ENCODE measurements at places on chromosomes 12 and 14. TPM values are rescaled to one million over a fixed set of nuclear protein-coding genes. Genes with fewer than 3 reads are reported as not detected.

EPYC gene
- not detected for total RNA-seq

NANOG gene
- total RNA-seq, result not detected

RPL10L gene
- not detected for total RNA-seq

KCNH3 gene
- total RNA-seq, result under 0.01 TPM

DDIT3 gene
- total RNA-seq, result 85.4 TPM

NDUFB1 gene
- 209 TPM for total RNA-seq

SPRYD4 gene
- 1.5 TPM for total RNA-seq

CTSG gene
- total RNA-seq, result not detected

AGAP2 gene
- total RNA-seq, result 0.28 TPM

ZBTB1 gene
- total RNA-seq, result 40.8 TPM

TAS2R9 gene
- not detected for total RNA-seq

SEL1L gene
- total RNA-seq, result 209 TPM

AICDA gene
- total RNA-seq, result not detected

SCNN1A gene
- 1.4 TPM for total RNA-seq

IL22 gene
- not detected for total RNA-seq

TAS2R20 gene
- 1.2 TPM for total RNA-seq

TDRD9 gene
- total RNA-seq, result 2.5 TPM

GPD1 gene
- under 0.01 TPM for total RNA-seq

LIN7A gene
- 36.6 TPM for total RNA-seq

TMTC2 gene
- 6.7 TPM for total RNA-seq

KLRG1 gene
- 0.38 TPM for total RNA-seq

GPR65 gene
- total RNA-seq, result 0.28 TPM

RASAL1 gene
- not detected for total RNA-seq

RTL1 gene
- total RNA-seq, result not detected

ACSM4 gene
- total RNA-seq, result not detected

KLRB1 gene
- total RNA-seq, result not detected

PLD4 gene
- not detected for total RNA-seq

RNASE1 gene
- total RNA-seq, result 0.96 TPM

CYP27B1 gene
- 0.19 TPM for total RNA-seq

OR4E2 gene
- not detected for total RNA-seq

ETFRF1 gene
- 13.2 TPM for total RNA-seq

ANP32D gene
- not detected for total RNA-seq

ASCL1 gene
- not detected for total RNA-seq

MCRS1 gene
- 61.3 TPM for total RNA-seq

SIX6 gene
- not detected for total RNA-seq

OLR1 gene
- total RNA-seq, result 1.2 TPM

RFX4 gene
- not detected for total RNA-seq

ARHGEF40 gene
- total RNA-seq, result 30.3 TPM

P2RX7 gene
- under 0.01 TPM for total RNA-seq

CCDC197 gene
- total RNA-seq, result not detected

TMEM106C gene
- 139 TPM for total RNA-seq

RFLNA gene
- 43.1 TPM for total RNA-seq

KCNMB4 gene
- 5.1 TPM for total RNA-seq

HSPB8 gene
- total RNA-seq, result 35.1 TPM

SMIM41 gene
- not detected for total RNA-seq

FBXO34 gene
- 23.7 TPM for total RNA-seq

SOX5 gene
- total RNA-seq, result 4.8 TPM

MDP1 gene
- total RNA-seq, result 18.0 TPM

ANG gene
- total RNA-seq, result 10.1 TPM

NRXN3 gene
- 1.3 TPM for total RNA-seq

Measured in regular cardiac myocyte (primary cell).